ENCODE measurements at places on chromosomes 2 and 18.

GRCh38 chr2:27029051-27029450 lies 3.7 kb upstream of the TMEM214 start:
- no peak for DNase-seq

DNA sequence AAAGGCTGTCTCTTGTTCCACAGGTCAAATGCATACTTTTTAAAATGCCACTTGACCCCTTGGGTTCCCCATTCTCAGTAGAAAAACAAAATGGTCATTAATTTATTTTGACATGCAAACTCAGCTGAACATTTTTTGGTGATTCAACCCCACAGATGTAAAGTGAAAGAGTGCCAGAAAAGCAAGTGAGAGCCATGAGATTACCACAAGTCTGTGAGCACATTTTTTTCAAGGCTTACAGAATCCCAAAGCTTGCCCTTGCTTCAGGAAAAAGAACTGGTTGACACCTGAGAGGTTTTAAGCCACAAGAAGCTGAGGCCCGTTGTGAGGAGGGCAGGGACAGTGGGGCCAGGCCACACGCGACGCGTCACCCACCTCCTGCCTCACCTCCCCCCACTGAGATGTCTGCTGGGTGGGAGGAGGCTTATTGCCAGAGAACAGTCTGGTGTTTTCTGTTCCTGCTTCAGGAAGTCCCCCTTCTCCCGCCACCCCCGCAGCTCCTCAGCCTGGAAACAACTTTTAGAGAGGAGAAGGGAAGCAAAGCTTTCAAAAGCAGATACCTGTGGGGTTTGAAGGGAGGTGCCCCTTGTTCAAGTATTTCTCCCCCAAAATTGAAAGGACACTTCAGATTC lies 70.4 kb upstream of the CYP1B1 start:
- no peak for DNase-seq

DNA sequence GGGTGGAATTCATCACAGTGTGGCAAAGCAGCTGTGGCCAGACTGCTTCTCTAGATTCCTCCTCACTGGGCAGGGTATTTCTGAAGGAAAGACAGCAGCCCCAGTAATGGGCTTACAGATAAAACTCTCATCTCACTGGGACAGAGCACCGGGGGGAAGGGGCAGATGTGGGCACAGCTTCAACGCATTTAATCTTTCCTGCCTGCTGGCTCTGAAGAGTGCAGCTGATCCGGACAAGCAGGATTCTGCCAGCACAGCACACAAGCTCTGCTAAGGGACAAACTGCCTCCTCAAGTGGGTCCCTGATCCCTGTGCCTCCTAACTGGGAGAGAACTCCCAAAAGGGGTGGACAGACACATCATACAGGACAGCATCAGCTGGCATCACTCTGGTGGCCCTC lies 779.9 kb upstream of the CNTNAP5 start:
- no peak for DNase-seq

DNA sequence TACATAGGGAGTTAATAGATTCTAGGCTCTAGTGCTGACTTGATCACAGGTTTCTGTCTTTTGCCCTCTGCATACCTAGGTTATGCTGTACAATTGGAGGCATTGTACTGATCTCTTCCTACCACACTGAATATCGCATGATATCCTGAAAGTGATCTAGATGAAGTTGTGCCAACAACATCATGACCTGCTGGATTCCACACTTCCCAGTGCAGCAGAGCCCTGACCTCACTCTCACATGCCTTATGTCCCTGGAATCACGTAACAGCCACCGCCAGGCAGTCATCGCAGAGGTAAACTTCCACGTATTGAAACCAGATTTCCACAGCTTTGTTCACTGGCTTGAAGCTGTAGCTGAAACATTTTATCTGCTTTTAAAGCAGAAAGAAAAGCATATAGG lies 214.0 kb downstream of the ANKRD30B start:
- no peak for DNase-seq

GRCh38 chr2:74915743-74916142 lies 42.7 kb upstream of the POLE4 start:
- DNase-seq = no peak

DNA sequence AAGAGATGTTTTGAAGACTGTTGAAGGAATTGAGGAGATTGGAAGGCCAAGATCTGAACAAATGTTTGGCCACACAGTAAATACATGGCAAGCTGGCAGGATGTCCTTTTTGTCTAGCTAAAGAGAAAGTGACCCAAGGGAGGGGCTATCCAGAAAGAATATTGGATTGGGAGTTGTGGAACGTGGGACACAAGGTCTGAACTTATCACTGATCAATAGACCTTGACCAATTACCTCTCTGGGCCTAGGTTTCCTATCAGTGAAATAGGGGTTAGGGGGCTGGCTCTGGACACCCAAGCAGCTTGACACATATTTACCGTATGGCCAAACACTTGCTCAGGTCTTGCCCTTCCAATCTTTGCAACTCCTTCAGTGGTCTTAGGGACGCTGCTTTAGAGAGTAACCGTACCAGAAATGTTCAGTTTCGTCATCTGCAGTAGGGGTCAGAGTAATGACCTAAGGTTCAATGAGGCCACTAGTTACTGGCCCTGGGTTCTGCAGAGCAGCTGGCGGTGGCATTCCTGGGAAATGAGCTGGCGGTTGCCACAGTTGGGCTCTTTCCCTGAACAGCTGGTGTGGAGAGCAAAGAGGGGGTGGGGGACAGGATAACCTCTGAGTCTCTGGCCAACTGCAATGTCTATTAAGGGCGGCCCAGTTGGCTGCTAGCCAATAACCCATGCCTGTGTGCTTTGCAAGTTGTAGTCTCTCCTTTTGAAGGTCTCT lies 70.1 kb upstream of the STPG4 start:
- DNase-seq = peak; percentile 23

GRCh38 chr18:54774981-54775665 lies 53.2 kb upstream of the RAB27B start:
- no peak for DNase-seq

DNA sequence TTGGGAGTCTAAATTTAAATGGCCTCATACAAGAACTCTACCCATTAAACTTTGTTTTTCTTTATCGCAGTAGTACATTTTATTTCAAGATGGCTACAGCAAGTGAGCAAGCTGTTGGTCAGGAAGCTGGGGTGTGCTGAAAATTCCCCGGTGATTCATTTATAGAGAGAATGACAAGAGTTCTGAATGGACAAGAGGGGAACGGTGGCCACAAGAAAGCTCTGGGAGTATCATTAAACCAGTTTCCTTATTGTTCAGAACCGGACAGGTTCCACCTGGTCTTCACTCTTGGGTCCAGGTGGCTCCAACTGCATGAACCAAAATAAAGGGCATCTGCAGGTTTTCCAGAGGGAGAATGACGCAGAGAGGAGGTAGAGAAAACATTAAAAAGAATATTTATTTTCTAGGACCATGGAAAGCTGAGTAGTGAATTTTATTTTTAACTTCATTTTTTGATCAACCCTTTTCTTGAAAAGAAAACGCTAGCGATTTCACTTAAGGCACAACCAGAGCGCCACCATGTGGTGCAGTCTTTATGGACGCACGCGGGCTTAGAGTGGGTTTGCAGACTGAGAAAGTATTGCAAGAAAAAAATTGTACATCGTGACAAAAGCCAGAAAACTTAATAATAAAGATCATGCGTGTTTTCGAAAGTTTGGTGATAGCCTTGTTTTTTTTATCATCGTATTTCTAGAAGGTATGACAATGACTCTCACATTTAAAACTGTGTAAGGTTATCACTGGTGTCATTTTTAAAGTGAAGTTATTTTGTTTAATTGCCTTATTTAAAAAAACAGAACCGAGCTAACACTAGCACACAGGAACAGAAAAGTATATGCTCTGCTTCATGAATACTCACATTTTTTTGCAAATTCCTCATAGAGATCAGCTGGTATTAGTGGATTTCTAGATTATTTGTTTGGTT lies 97.9 kb upstream of the NOL4 start:
- DNase-seq = no peak

GRCh38 chr18:31162825-31163435 lies at the start of gene DSC1:
TSS of gene DSC1 (minus strand) at chr18:31162856. CDS start at chr18:31162594, 262 bp downstream.
- no peak for DNase-seq

DNA sequence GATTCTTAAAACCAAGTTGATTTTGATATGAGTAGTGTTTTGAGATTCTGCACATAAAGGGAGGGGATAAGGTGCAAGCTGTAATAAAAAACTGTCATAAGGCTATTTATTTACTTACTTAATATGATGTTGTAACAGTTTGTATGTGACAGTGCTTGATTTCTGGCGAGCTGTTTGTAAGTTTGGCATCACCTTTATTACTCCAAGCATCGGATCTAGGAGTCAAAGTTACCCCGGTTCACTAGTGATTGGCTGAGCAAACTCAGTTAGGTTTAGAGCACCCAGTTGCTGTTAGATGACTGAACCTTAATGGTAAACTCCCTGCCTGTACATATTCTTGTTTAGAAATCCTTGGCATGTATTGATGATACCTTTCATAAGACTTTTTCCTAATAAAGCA lies 16.1 kb downstream of the ZCCHC2 start:
- no peak for DNase-seq

DNA sequence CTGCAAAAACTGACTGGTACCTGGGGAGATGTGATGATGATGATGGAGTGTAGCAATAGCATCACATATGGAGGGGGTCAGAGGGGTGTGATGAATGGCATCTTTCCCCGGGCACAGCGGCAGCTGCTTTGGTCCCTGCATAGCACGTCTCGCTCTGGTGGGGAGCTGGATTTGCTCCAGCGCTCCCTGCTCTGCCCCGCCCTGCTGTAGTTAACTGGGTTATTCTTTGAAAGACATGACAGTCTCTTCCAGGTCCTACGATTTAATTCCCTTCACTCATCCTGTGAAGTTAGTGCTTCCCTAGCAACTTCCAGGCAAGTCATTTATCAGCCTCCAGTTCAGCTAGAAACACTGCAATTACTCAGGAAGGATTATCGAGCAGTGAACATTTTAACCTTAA lies 463.1 kb downstream of the TSN start:
- no peak for DNase-seq

GRCh38 chr18:47077111-47077510 lies 41.7 kb upstream of the ELOA2 start:
- no peak for DNase-seq

GRCh38 chr2:73999881-74000597 lies 15.3 kb downstream of the TET3 start:
- no peak for DNase-seq

- no peak for DNase-seq
These were observed 35.2 kb downstream of the CYRIA start for GRCh38 chr2:16630463-16630862.

DNA sequence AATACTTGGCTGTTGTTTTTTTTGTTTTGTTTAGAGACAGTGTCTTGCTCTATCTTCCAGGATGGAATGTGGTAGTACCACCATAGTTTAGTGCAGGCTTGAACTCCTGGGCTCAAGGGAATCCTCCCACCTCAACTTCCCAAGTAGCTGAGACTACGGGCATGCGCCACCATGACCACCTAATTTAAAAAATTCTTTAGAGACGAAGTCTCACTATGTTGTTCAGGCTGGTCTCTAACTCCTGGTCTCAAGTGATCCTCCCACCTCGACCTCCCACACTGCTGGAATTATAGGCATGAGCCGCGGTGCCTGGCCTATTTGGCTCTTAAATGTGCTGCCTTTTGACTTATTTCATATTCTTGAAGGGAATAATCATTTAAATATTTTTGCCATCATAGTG lies 60.1 kb downstream of the PTPN4 start:
- DNase-seq = no peak

DNA sequence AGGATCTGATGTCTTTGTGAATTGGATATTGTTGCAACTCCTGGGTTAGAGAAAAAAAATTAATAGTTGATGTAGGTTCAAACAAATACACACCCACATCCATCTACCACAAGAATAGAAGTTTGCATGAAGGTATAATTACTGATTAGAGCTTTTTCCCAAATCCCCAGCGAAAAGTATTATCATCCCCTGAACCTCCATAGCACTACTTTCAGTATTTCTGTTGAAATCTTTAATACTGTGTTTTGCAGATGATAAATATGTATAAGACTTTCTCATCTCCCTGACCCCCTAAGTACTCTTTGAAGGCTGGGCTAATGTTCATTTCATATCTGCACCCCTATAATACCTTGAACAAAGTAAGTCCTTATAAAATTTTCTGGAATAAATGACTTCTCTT lies 6.4 kb downstream of the FN1 start:
- no peak for DNase-seq

DNA sequence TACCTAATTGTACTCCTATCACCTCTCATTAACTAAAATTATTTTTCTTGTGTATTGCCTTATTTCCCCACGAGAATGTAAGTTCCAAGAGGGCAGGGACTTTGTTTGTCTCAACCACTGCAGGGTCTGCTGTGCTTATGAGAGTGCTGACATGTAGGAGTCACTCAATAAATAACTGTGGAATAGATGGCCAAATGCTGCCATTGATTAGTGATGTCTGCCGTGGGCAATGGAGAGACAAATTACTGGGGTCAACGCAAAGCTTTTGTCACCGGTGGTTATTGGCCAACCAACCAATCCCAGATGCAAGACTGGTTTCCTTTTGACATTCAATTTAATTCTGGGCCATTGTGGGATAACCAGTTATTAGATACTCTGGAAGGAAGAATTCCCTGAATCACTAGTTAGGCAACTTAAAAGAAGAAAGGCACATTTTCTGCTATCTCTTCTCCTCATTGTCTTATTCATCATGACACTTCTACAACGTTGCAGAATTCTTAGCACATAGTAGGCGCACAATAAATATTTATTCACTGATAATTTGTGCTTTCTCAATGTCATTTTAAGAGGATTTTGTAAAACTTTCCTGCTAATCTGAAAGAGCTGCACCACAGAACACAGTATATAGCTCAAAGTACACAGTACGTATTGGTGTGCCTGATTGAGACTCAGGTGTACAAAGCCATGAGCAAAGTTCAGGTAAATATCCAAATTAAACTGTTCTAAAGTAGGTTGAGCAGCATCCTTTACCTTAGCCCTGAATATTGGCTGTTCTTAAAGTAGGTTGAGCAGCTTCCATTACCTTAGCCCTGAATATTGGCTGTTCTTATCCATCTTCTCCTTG lies 95.9 kb downstream of the ACTR3 start:
- DNase-seq = no peak

DNA sequence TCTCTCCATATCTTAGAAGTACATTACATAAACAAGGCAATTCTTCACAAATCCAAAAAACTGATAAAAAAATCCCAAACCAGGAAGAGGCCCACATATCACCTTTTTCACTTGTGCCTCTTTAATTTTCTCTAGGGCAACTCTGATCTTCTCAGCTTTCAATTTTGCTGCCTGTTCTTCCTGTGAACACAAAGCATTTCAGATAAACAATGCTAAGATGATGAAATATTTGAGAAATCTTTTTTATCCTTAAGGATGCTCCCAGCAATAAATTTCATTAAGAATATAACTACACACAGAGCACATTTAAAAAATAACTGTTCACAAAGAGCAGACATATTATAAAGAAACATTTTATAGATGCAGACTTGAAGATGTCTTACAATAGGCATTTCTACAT lies 73.4 kb downstream of the RAPH1 start:
- no peak for DNase-seq

GRCh38 chr18:58180172-58180571 lies 136.1 kb downstream of the NEDD4L start:
- no peak for DNase-seq

- no peak for DNase-seq
These were observed 1.1 kb upstream of the GPR55 start for GRCh38 chr2:230925879-230926765.
